KBM-7 (cell line): ENCODE measurements at places on chromosomes 2 and 18.
A peak's percentile ranks its signal among the peaks of the same experiment; 100 is the strongest.

DNA sequence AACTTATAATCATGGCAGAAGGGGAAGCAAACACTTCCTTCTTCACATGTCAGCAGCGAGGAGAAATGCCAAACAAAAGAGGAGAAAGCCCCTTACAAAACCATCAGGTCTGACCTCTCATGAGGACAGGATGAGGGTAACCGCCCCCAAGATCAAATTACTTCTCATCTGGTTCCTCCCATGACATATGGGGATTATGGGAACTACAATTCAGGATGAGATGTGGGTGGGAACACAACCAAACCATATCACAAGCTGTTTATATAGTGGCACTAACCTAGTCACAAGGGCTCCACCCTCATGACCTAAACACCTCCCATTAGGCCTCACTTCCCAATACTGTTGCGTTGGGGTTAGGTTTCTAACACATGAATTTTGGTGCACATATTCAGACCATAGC, 110.0 kb downstream of the OSBPL6 start:
- DNase-seq: peak; percentile 89

- DNase-seq: no peak
Measured at GRCh38 chr2:191291471-191291870, 46.3 kb downstream of the MYO1B start.

DNA sequence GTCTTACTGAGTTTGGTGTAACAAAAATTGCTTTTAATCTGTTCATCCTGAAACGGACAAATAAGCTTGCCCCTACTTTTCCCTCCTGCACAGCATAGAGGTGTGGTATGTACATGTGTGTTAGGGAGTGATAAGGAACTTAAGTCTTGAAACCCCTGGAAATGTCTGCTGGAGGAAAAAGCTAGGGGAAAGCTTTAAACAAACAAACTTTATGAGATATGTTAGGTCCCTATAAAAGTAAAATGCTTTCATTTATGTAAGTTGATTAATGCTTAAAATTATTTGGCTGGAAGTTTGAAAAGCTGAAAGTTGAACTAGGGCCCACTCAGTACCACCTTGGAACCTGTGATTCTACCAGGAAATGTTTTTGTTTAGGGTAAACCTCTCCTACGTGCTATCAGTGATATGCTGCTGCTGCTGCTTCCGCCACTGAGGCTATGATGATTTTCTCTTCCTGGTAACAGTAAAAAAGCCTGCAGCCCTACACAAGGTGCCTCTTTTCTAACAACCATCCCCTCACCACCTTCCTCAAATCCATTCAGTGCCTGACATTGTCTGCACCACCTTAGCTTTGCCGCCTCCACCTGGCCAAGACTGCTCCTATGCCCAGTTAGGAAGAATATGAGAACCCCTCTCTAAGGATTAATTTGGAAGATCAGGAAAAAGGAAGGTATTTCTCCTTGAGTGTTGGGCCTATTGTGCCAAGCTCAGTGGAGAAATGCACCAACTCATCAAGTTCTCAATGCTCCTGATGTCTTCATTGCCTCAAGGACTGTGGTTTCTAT, 2.5 kb upstream of the YES1 start:
- DNase-seq: no peak

DNA sequence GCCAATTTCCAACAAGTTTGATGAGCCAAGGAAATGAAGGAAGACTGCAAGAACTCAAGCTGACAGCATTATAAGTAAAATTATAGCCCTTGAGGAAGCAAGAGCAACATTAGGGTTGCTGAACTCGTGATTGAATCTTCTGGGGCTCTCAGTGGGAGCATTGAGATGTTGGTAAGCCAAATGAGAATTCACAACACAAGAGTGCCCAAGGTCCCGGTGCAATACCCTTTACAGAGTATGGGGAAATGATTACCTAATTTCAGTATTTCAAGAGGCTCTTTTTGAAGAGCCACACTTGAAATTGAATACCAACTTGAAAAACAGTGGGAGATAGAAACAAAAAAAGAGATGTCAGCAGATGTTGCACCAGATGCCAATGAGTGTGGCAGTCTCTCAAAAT, 554.5 kb downstream of the STK39 start:
- DNase-seq: no peak

GRCh38 chr18:36532394-36532793, 234.9 kb downstream of the FHOD3 start:
- no peak for DNase-seq

- no peak for DNase-seq
Measured at GRCh38 chr2:39737661-39738060, 41.4 kb downstream of the THUMPD2 start.

DNA sequence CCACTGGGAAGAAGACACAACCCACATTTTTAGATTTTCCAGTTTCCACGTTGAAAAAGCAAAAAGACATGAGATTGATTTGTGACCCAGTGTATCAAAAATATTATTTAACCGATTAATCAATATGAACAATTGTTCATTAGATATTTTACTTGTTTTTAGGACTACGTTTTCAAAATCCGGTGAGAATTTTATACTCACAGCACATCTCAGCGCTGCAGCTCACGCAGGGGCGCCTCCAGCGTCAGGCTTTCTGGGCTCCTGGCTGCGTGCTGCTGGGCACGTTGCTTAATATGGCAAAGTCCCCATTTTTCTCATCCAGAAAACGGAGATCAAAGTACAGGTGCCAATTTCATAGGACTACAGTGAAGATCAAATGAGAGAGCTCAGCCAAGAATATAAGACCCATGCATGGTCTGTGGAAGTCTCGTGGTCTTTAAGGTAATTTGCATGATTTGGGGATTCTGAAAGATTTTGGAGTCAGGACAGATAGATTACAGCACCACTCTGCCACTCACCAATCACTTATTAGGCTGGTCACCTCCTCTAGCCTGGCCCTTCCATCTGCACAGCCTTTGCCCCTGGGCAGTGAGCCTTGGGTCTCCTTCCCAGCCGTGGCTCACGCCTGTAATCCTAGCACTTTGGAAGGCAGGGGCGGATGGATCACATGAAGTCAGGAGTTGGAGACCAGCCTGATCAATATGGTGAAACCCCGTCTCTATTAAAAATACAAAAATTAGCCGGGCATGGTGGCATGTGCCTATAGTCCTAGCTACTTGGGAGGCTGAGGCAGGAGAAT, 36.2 kb downstream of the PTPN18 start:
- no peak for DNase-seq

GRCh38 chr2:42567806-42568400, 529 bp upstream of the MTA3 start:
- DNase-seq: no peak

- DNase-seq: no peak
Measured at GRCh38 chr2:241733391-241734207, 831 bp upstream of the D2HGDH start.
